ENCODE measurements at places on chromosomes 6 and 20.

GRCh38 chr6:33273129-33273923 is 1.5 kb downstream of the RPS18 start:
- no peak for DNase-seq

DNA sequence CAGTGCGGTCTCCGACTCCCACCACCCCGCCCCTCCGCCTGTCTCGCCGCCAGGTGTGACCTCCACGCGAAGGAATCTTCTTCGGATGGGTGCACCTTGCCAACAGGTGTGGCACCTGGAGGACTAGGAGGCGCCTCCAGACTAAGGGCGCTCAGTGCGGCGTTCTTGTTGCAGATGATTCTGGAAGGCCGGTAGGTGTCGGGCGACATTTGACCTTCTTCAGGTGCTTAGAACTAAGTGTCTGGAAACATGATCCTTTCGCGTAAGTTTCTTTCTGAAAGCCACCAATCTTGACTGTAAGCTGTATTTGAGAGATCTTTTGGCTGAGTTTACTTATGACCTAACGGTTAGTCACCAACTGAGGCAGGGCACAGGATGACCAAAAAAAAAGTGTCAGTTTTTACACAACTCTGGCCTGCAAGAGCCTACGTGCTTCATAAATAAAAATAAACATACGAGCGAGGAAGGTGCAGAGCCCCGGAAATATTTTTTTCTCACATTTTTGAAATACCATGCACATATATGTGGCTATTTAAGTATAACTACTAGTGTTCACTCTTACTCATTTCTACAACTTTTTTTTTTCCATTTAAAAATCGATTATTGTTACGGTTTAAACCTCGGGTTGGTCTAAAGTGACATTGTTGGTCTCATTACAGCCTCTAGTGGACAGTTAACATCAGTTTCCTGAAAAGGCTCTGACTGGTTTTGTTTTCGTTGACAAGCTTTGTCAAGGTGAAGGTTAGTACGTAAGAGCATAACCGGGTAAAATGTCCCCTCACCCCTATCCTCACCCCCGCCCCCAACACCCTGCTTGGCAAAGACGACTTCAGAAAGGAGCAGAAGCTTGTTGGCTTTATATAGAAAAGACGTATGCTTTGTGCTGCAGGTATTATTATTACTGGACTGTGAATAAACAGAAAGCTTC is 1.6 kb upstream of the ATXN1 start:
- peak; percentile 47 for DNase-seq

DNA sequence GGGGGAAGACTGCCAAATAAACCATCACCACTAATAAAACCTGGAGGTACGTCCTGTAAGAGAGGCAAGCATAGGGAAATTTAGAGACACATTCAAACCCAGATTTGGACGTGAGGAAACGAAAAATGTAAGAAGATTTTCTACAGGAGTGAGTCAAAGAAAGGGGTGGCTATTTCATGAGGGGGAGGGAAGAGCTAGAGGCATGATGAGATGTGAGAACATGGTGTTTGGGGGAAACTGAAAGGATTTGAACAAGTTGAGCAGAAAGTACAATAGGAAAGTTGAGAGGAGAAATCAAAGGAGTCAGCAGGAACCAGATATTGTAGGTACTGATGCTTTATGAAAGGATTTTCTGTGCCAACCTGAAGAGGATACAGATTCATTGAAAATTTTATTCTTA is 179.1 kb upstream of the HS3ST5 start:
- DNase-seq = no peak

GRCh38 chr6:38391206-38391605 is 248.5 kb downstream of the BTBD9 start:
- no peak for DNase-seq

DNA sequence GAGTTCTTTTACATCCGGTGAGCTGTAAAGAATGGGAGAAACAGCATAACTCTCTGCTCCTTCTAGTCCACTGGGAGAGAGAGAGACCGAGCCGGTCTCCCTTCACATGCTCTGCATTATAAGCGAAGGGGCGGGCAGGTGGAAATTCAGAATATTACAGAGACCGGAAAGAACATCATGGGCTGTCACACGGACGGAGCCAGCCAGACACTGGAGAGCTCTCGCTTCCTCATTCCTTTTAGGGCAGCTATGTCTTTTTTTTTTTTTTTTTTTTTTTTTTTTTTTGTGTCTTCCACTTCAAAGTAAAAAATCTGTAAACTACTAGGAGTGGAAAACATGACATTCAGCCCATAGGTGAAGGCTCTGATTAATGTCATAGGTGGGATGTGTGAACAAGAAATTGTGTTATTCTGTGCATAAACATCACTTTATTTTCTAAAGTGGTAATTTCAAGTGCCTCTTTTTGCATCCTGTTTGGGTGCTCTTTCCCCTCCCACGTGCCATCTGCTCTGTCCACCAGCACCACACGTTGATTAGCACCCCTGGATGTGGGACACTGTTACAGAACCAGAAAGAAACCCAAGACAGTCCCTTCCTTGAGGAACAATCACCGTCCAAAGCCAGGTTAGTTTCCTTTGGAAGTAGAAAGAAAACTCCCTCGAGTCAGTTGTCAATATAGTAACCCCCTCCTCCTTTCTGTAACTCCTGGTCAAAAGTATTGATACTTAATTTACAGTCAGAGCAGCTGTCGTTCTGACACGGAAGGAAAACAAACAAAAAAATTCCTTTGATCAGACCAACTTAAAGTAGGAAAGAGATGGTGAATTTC is at the start of gene TAGAP:
Gene TAGAP, minus strand, starts transcription at position 93 of the 829 bp plus-strand sequence. CDS start 845 bp downstream, outside the sequence.
- peak; percentile 84 for DNase-seq

- no peak for DNase-seq
These were observed 33.3 kb downstream of the TNFRSF21 start for GRCh38 chr6:47276377-47276776.

DNA sequence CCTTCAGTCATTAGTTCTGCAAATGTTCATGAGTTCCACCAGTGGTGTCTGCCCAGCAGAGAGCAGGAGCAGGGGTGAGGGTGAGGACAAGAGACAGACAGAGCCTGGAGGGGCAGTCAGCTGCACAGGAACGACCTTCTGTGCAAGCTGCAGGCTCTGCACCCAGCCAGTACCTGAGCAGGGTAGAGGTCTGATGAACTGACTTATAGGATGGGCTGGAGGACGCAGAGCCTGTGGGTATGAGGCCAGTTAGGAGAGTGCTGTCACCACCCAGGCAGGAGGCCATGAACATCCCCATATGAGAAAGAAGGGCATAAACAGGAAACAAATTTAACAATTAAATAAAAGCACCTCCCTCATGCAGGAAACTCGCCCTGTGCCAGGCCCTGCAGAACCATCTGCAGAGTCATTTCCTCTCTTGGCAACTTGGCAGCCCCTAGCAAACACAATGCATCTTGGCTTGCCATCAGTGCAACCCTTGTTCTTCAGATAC is 17.9 kb downstream of the C6orf15 start:
- peak; percentile 12 for DNase-seq

- no peak for DNase-seq
These were observed 5.2 kb upstream of the ABHD16B start for GRCh38 chr20:63856098-63856511.

GRCh38 chr20:50260479-50261221 is 70.0 kb downstream of the CEBPB start:
- no peak for DNase-seq

DNA sequence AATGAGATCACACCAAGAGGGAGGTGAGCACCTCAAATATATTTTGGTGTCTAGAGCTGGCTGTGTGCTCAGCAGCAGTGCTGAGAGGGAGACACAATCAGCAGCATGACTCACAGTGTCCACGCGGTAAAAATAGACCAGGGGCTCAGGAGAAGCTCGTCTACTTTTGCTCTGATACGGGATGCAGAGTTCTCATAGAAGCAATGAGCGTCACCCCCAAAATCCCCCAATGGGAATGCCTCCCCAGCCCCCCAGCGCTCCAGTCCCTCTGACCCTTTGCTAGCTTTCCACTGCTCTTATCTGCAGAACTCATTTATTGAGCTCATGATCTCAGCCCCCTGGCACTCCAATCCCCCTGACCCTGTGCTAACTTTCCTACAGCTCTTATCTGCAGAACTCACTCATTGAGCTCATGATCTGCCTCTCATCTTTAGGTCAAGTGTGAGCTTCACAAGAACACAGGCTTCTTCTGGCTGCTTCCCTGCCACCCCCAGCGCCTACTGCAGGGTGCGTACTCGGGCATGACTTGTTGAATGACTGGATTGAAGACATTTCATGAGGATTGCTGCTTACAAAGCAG is 34.0 kb downstream of the SYNDIG1 start:
- DNase-seq = no peak

- no peak for DNase-seq
These were observed 13.2 kb downstream of the CCN2 start for GRCh38 chr6:131937703-131938631.

DNA sequence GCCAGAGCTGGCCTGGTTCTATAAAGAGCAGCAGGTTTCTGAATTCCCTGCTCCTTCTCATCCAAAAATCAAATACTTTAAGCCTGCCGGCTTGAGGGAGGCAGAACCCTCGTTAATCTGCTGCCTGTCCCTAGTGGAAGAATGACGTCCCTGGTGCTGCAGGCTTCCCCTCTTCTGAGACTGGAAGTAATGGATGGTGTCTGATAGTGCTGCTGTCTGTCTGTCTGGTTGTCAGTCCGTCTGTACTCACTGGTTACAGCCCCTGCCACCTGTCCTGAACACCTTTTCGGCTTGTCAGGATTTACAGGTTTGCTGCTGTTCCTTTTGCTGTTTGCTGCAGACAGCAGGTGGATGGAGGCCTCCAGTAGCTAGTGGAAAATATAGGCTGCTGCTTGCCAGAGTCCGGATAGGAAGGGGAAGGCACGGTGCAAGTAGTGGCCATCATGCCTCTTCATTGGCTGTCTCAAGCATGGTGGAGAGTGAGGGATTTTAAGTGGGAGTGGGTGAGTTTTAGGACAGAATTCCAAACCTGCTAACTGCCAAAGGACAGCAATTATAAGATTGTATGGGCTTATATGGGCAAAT is 2.5 kb downstream of the RIMS1 start:
- DNase-seq = no peak

- DNase-seq = no peak
These were observed 97.8 kb downstream of the NKAIN2 start for GRCh38 chr6:123901436-123901835.

DNA sequence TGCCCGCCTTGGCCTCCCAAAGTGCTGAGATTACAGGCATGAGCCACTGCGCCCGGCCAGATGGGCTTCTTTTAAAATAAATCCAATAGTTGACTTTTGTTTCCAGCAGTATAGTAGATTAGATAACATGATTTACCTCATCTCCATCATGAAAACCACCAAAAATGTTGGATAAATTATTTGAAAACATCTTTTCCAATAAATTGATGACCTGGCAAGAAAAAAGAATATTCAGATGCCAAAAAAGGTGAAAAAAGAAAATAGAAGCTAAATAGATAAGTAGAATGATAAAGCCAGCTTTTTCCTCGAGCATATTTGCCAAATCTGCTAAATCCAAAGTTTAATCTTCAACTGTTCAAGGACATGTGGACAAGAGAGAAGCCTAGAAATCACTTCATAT is 109.2 kb downstream of the PHF3 start:
- DNase-seq = no peak

- no peak for DNase-seq
These were observed 8.5 kb downstream of the QRSL1 start for GRCh38 chr6:106637717-106638341.

DNA sequence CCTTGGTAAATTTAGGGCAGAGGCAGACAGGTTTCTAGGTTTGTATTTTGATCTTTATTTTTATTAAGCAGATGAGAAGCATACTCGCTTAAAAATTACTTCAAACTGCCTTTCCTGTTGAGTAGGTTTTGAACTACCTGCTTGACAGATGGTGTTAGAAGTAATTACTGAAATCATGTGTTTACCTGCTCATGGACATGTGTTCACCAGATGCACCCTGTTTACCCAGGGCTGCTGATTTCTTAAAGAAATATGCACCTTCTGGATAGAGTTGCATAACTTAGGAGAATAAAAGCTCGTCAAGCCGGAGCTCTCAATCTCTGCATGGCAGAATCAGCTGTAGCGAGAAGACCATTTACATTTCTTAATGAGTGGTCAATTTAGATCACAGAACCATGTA is 165.1 kb downstream of the CDKAL1 start:
- DNase-seq = no peak

DNA sequence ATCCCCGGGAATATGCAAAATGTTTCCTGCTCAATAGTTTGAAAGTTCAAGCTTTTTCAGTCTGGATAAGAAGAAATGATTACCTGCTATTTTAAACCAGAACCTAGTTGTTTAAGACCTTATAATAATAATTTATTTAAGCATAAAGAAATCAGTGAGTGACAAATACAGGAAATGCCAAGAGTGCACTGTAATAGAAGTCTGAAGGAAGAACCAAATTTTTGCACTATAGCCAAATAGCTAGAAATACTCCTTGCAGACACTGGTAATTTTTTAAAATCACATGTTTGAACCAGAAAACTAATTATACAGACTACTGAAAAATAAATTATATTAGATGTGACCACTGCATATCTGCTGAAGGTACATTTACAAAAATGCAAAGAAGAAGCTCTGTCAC is 93.2 kb downstream of the MMS22L start:
- no peak for DNase-seq

DNA sequence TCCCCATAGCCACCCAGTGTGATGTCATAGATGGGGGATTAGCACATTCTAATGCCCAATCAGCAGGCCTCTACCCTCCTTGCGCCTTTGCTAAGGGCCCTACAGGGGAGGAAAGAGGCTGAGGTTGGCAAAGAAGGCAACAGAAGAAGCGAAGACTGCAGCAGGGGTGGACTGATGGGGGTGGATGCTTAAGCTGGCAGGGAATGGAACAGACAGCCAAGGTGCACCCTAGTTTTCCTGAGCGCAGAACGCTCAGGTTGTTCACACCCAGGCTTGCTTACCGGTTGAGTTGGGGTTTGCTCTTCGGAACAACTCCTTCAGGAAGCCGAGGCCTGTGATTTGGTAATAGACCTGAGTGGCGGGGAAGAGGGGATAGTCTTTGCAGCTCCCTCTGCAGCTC is 12.7 kb downstream of the MRPS18A start:
- DNase-seq = no peak

- DNase-seq = peak; percentile 61
These were observed 109.0 kb downstream of the HFE start for GRCh38 chr6:26195924-26196845.

DNA sequence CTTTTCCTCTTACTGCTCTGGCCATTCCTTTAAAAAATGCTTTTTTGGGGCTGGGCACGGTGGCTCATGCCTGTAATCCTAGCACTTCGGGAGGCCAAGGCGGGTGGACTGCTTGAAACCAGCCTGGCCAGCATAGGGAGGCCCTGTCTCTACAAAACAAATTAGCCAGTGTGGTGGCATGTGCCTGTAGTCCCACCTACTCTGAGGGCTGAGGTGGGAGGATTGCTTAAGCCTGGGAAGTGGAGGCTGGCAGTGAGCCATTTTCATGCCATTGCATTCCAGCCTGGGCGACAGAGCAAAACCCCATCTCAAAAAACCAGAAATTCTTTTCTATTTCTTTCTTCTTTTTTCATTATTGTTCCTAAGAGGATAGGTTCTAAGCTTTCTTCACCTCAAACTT is 36.9 kb upstream of the RNF144B start:
- no peak for DNase-seq

All from activated naive CD8-positive, alpha-beta T cell treated with anti-CD3 and anti-CD28 coated beads, Interleukin-2, amount 50 U/mL, for 24 hours (primary cell).